ENCODE measurements at places on chromosomes 5 and 9.
A peak's percentile ranks its signal among the peaks of the same experiment; 100 is the strongest.

DNA sequence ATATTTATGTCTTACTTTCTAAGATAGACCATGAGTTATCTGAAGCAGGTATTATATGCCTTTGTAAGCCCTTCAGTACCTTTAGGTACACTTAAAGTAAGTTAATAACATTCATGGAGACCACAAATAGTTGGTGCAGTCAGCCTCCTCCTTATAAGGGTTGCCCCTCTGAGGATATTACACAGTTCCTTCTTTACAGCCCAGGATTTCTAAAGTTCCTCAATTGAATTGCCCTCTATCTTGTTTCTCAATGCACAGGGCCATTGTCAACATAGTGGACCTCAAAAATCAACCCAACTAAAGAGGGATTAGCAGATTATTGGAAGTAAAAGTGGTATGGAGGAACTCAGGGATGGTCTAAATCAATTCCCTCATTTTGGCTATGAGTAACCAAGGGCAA is 50.3 kb downstream of the HMHB1 start:
- H3K27me3 ChIP-seq: no peaks in the 10 kb centered on the region
- H3K4me1 ChIP-seq: no peaks in the 10 kb centered on the region
- H3K4me3 ChIP-seq: no peak overlapping the region
- DNase-seq: no peak
- no peaks in the 10 kb centered on the region for H3K36me3 ChIP-seq

DNA sequence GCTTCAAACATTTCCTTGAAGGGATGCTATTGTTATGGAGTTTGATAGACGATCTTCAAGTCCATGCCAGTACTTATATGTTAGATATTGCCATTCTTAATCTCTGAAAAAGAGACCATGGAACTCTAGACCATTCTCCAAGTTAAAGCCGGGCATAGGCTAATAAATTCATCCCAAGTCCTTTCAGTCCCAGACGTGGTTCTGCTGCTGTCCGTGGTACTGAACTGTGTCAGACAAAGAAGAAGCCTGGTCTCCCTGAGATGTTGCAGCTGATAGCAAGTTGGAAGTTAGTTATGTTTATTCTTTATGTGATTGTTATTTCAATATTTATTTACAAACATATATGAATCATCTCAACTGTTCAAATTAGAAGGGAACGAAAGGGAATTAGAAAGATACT is 158.7 kb downstream of the NMUR2 start:
- H3K4me3 ChIP-seq: no peak overlapping the region
- no peaks in the 10 kb centered on the region for H3K4me1 ChIP-seq
- no peak overlapping the region for H3K27ac ChIP-seq
- DNase-seq: no peak

DNA sequence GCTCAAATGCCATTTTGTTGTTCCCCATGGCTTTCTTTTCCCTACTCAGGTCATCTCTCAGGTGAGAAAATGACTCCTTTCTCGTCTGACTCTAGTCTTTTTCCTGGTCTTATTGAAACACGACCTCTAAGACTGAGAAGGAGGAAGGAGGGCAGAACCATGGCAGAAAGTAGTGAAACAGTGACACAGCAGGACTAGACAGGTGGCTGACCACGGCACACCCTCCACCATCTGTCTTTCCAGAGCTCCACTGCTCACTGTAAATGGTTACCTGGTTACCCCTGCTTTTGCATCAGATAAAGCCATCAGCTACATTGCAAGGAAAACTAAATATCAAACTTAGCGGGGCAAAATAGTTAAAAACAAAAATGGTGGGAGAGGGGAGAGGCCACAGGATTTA is 30.9 kb downstream of the NR4A3 start:
- H3K27me3 ChIP-seq: no peaks in the 10 kb centered on the region
- no peak overlapping the region for H3K27ac ChIP-seq
- no peak overlapping the region for H3K4me3 ChIP-seq
- peaks cover 5% of the 10 kb centered on the region for H3K4me1 ChIP-seq
- H3K36me3 ChIP-seq: no peaks in the 10 kb centered on the region
- no peak for DNase-seq

- H3K4me3 ChIP-seq: no peak overlapping the region
- no peaks in the 10 kb centered on the region for H3K4me1 ChIP-seq
- H3K27ac ChIP-seq: no peak overlapping the region
- no peaks in the 10 kb centered on the region for H3K27me3 ChIP-seq
- H3K36me3 ChIP-seq: no peaks in the 10 kb centered on the region
- DNase-seq: no peak
Observed at GRCh38 chr5:163386352-163386751, 51.0 kb upstream of the CCNG1 start.

GRCh38 chr5:107300721-107301327 is 369.9 kb downstream of the EFNA5 start:
- peaks cover 5% of the 10 kb centered on the region for H3K27me3 ChIP-seq
- DNase-seq: no peak
- no peak overlapping the region for H3K4me3 ChIP-seq
- no peaks in the 10 kb centered on the region for H3K36me3 ChIP-seq
- no peaks in the 10 kb centered on the region for H3K4me1 ChIP-seq

- H3K4me1 ChIP-seq: no peaks in the 10 kb centered on the region
- no peaks in the 10 kb centered on the region for H3K36me3 ChIP-seq
- H3K27me3 ChIP-seq: no peaks in the 10 kb centered on the region
- H3K27ac ChIP-seq: no peak overlapping the region
- no peak overlapping the region for H3K4me3 ChIP-seq
Observed at GRCh38 chr5:129041196-129041881, 53.2 kb upstream of the ISOC1 start.

GRCh38 chr9:81666123-81666522 is 23.2 kb downstream of the TLE1 start:
- peaks cover 5% of the 10 kb centered on the region for H3K4me1 ChIP-seq
- H3K4me3 ChIP-seq: no peak overlapping the region
- H3K27me3 ChIP-seq: no peaks in the 10 kb centered on the region
- no peak for DNase-seq

DNA sequence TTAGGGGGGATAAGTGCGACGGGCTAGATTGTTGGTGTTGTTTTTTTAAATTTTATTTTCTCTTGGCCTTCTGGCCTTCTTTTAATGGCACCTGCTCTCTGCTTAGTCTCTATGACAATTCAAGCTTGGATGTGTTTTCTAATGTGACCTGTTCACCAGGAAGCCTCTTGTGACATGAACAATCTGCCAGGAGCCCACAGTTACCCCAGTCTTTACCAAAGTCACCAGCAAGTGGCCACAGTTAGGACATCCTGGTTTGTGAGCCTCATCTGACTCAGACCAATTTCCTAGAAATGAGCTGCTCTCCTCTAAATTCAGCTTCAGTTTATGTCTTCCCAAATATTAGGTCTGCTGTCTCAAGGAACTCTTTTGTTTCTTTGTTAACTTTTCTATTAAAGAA is 135.8 kb downstream of the TLE4 start:
- DNase-seq: no peak
- H3K4me1 ChIP-seq: no peaks in the 10 kb centered on the region

GRCh38 chr9:75455444-75455921 is 367.2 kb downstream of the OSTF1 start:
- no peaks in the 10 kb centered on the region for H3K4me1 ChIP-seq
- H3K27me3 ChIP-seq: no peaks in the 10 kb centered on the region
- no peak overlapping the region for H3K4me3 ChIP-seq
- no peak overlapping the region for H3K27ac ChIP-seq

- no peak for DNase-seq
- no peak overlapping the region for H3K27ac ChIP-seq
- no peaks in the 10 kb centered on the region for H3K27me3 ChIP-seq
Observed at GRCh38 chr5:52898961-52899680, 90.0 kb upstream of the ITGA2 start.

DNA sequence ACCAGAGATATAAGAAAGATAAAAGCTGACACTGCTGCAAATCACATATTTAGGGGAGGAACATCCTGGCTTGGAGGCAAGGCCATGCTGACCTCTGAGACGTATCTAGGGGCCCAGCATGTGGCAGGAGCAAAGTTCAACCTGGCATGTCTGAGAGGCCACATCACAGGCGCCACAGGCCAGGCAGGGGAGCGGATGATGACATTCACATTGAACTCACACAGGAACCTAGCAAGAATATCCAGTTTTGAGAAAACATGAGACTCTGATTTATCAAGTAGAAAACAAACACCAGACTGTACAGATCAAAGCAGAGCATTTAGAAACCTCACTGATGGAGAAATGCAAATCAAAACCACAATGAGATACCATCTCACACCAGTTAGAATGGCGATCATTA is 64.2 kb upstream of the STK32A start:
- H3K36me3 ChIP-seq: no peaks in the 10 kb centered on the region
- H3K4me3 ChIP-seq: no peak overlapping the region
- H3K27ac ChIP-seq: no peak overlapping the region
- no peaks in the 10 kb centered on the region for H3K27me3 ChIP-seq

GRCh38 chr5:135881819-135882218 is 13.8 kb downstream of the IL9 start:
- peaks cover 24% of the 10 kb centered on the region for H3K27me3 ChIP-seq
- no peaks in the 10 kb centered on the region for H3K36me3 ChIP-seq

DNA sequence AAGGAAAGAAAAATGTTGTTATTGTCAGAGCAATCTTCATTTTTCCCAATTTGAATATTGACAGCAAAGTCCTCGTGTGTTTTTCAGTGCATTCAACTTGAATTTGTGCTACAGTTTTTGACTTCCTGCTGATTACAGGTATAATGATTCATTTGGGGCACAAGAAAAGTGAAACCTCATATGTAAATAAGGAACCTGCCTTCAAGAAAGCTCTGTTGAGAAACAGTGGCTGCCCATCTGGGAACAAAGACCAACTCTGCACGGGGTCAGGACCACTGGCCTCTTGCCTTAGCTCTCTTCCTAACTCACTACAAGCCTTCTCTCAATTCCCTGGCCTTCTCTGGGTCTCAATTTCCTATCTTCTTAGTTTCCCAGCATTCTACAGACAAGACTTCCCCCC is 21.0 kb downstream of the TIMD4 start:
- H3K27me3 ChIP-seq: no peaks in the 10 kb centered on the region
- H3K36me3 ChIP-seq: no peaks in the 10 kb centered on the region
- no peak overlapping the region for H3K27ac ChIP-seq
- H3K4me3 ChIP-seq: no peak overlapping the region
- no peaks in the 10 kb centered on the region for H3K4me1 ChIP-seq

- H3K27me3 ChIP-seq: no peaks in the 10 kb centered on the region
- H3K4me1 ChIP-seq: no peaks in the 10 kb centered on the region
- H3K36me3 ChIP-seq: no peaks in the 10 kb centered on the region
Observed at GRCh38 chr5:45101146-45101545, 292.4 kb downstream of the MRPS30 start.

DNA sequence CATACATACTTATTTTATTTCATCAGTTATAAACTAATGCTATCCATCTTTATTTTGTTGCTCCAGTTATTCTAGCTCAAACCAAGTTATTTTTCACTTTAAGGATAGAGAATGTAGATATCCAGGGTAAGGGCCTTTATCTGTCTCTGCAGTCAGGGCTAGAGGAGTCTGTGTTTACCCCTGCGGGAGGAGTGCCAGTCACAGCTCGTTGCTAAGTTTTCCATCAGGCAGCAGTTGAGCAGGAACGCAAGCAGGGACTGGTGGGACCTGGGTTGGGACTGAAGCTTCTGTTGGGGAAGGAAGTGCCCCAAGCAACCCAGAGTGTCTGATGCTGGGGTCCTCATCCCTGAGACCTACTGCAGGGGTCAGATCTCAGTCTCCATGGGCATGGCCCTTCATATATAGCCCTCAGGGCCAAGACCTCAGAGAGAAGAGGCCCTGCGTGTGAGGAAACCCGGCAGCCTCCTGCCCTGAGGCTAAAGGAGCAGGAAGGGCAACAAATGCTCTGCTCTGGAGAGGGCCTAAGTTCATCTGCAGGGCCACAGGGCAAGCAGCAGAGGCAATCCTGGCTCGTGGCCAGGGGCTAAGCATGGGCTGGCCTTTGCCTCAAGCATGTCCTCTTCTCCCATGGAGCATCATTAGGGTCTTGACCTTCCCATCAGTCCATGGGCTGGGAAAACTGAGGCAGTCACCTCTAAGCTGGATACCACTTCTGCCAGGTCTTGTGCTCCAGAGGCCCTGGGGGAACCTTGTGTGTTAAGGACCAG is 6.6 kb downstream of the SLC22A4 start:
- H3K27ac ChIP-seq: no peak overlapping the region
- no peaks in the 10 kb centered on the region for H3K36me3 ChIP-seq

DNA sequence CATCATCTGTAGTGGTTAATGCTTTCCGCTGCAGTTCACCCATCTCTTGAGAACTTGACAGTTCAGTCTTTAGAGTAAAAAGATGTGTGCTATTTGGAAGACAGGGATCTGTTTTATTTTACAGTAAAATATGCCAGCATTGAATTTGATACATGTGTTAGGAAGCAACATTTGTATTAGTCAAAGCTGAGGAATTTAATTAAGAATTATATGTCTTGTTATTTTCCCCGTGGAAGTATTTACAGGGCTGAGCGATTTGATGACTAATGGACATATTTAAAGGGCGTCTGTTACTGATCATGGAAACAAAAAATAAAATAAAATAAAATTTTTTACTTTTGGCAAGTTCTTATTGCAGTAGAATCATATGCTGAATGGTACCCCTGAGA is 101.3 kb downstream of the PAM start:
- H3K4me3 ChIP-seq: no peak overlapping the region
- H3K36me3 ChIP-seq: no peaks in the 10 kb centered on the region
- DNase-seq: no peak
- H3K27me3 ChIP-seq: no peaks in the 10 kb centered on the region
- H3K27ac ChIP-seq: peak overlapping the region; percentile 63

DNA sequence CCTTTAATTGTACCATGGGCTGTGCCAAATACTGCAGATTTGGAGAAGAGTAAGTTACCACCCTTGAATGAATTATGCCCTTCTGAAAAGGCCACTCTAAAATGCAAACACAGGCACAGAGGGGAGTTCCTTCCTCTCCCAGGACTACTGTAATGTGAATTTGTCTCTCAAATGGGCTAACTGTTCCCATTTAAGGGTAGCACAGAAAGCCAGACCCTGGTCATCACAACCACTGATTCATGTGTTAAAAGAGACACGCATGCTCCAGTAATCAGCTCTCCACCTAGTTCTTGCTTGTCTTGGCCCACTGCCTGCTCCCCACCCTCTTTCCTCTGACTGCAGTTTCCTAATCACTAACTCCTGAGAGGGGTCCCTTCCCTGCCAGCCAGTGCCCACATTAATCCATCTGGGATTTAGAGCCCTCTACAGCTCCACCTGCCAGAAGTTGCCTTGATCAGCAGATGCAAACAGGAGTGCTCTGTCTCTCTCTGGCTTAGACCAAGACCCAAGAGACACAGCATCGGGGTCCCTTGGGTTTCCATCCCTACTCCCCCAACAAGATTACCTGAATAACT is 382.4 kb downstream of the TMEM167A start:
- no peak overlapping the region for H3K27ac ChIP-seq
- no peaks in the 10 kb centered on the region for H3K27me3 ChIP-seq
- H3K4me1 ChIP-seq: no peaks in the 10 kb centered on the region
- DNase-seq: no peak

DNA sequence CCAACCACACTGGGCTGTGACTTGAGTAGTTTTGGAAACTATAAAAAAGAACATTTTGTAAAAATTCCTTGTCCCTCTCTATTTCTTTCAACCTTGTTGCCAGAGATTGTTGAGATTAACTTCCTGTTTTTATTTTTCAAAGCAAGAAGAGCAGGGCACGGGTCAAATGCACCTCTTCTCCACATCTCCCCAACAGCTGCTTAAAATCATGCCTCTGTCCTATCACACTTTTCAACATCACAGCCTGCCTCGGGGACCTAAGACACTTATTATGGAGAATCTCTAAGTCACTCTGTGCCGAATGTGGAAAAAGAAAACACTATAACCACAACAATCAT is 280.3 kb upstream of the TNC start:
- H3K4me1 ChIP-seq: peaks cover 25% of the 10 kb centered on the region
- H3K27me3 ChIP-seq: no peaks in the 10 kb centered on the region
- H3K36me3 ChIP-seq: no peaks in the 10 kb centered on the region
- H3K27ac ChIP-seq: no peak overlapping the region
- no peak for DNase-seq

Measured in osteoblast (primary cell).